ENCODE measurements at places on chromosomes 5 and 9. TPM values are rescaled to one million over a fixed set of nuclear protein-coding genes. Genes with fewer than 3 reads are reported as not detected.

GRCh38 chr9:115591584-115591984 lies 473.6 kb upstream of the TNC start:
- peak overlapping the region; percentile 54 for H3K4me3 ChIP-seq
- peak overlapping the region; percentile 94 for H3K27ac ChIP-seq
- peaks cover 8% of the 10 kb centered on the region for H3K27me3 ChIP-seq
- peaks cover 10% of the 10 kb centered on the region for H3K36me3 ChIP-seq

PPP2R2B gene
- 13.2 TPM for total RNA-seq

PHF24 gene
- total RNA-seq: 0.53 TPM

- peaks cover 30% of the 10 kb centered on the region for H3K4me1 ChIP-seq
- peaks cover 22% of the 10 kb centered on the region for H3K36me3 ChIP-seq
- DNase-seq: peak; percentile 95
- H3K27ac ChIP-seq: peak within 1 kb of the TSS; percentile 95
- H3K27me3 ChIP-seq: no peaks in the 10 kb centered on the region
Observed at GRCh38 chr5:131165119-131165727, at the start of gene HINT1. Gene HINT1 (minus strand): TSS chr5:131165256. CDS start chr5:131165205, 51 bp downstream.

GRCh38 chr5:175021321-175021720 lies 296.9 kb downstream of the MSX2 start:
- no peak overlapping the region for H3K4me3 ChIP-seq
- H3K27me3 ChIP-seq: no peaks in the 10 kb centered on the region
- no peak overlapping the region for H3K27ac ChIP-seq
- peaks cover 13% of the 10 kb centered on the region for H3K36me3 ChIP-seq
- H3K4me1 ChIP-seq: no peaks in the 10 kb centered on the region

DNA sequence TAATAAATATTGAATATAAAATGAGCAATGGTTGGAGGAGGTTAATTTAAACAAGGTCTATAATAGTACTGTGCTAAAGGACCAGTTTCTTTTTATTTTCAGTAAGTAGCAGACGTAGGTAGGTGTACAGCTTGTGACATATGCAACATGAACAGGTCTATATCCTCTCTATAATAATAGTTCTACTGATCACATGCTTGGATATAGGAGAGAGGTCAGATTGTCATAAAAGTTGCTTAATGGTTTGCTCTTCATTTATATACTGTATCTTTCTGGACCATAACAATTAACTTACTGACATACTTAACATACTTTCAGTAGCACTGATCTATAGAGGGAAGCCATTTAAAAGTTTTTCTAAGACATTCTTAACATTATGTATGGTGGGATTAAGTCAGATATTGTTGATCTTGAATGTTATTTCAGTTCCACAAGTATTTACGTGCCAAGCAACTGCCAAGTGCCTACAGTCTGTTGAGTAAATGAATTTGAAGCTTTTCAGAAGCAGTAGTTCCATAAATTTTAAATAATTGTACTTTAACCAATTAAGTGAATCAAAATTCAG lies 68.0 kb downstream of the DENND4C start:
- H3K27ac ChIP-seq: no peak overlapping the region
- no peaks in the 10 kb centered on the region for H3K27me3 ChIP-seq
- DNase-seq: no peak

PCDHGB6 gene
- total RNA-seq: 6.1 TPM

GRCh38 chr9:124004593-124004992 lies 7.0 kb upstream of the LHX2 start:
- H3K4me3 ChIP-seq: no peak overlapping the region
- H3K27me3 ChIP-seq: peaks cover 95% of the 10 kb centered on the region
- H3K36me3 ChIP-seq: no peaks in the 10 kb centered on the region

DNA sequence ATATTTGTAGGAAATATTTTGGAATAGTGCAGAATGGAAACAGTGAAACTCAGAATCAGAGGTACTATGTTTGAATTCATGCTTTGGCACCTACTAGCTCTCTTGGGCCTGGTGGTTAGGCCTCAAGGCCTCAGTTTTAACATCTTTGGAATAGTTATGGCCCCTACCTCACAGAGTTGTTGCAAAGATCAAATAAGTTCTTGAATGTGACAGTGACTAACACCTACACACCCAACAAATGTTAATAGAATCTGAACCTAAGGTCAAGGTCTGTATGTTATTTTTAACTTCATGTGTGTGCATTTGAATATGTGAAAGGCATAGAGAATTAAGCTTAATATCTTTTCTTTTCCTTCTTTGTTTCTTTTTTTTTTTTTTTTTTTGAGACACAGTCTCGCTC lies 87.3 kb downstream of the SLC44A1 start:
- DNase-seq: no peak
- peaks cover 7% of the 10 kb centered on the region for H3K36me3 ChIP-seq
- H3K4me3 ChIP-seq: no peak overlapping the region
- H3K27me3 ChIP-seq: no peaks in the 10 kb centered on the region
- H3K27ac ChIP-seq: no peak overlapping the region

Measured in WTC11 (cell line).